ENCODE measurements at places on chromosomes 4 and X.
A peak's percentile ranks its signal among the peaks of the same experiment; 100 is the strongest.

DNA sequence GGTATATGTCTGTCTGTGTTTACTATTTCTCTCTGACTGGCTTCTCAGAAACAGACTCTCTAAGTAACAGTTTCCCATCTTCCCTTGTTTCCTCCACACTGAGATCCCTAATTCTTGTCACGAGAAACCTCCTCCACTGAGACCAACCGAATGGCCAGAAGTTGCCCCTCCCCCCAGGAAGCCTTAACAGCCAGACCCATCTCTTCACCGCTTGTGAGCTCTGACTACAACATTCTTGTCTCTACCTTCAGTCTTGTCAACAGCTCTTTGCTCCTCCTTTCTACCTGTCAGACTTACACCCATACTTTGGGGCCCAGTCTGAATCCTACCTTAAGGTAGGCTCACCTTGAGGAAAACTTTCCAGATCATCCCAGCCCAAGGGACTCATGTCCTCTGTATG lies 90.8 kb downstream of the NHSL2 start:
- no peak for DNase-seq

GRCh38 chrX:153365670-153366069 lies 31.7 kb downstream of the ZNF275 start:
- DNase-seq = no peak

DNA sequence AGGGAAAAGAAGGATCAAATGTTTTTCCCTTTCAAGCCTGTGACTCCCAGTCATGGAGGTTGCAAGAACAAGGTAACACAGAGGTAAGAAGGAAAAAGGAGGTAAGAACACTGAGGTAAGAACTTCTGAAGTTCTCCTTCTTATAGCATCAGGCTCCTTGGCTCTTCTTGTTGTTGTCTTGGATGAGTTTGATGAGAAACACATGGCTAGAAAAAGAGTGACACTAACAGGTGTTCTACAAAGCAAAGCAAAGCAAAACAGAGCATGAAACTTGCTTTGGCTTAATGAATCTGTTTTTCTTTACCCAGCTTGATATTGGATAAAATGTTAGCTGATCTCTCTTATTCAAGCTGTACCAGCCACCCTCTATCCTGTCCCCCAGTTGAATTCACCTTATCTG lies 231.2 kb upstream of the F9 start:
- no peak for DNase-seq

DNA sequence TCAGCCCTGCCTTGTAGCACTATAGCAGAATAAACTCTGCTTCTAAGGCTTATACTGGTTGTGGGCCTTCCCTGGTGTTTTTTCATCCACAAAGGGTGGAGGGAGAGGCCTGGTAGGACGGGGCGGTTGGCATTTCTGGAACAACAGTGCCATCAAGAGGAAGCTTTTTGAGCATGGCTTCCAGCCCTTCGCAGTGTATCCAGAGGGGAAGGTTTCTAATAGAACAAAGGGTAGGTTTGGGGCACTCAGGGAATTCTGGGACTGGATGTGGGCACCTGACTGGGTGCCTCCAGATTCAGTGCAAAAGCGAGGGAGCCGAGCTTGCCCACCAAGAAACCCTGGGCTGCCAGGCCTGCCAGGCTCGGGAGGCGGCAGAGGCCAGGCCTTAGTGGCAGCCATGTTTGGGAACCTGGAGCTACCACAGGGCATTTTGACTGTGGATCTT lies 229.6 kb upstream of the AGTR2 start:
- no peak for DNase-seq

- no peak for DNase-seq
These were observed 65.0 kb upstream of the NLGN4X start for GRCh38 chrX:6293716-6294115.

- DNase-seq = no peak
These were observed 22.8 kb upstream of the TMEM271 start for GRCh38 chr4:598925-599324.

DNA sequence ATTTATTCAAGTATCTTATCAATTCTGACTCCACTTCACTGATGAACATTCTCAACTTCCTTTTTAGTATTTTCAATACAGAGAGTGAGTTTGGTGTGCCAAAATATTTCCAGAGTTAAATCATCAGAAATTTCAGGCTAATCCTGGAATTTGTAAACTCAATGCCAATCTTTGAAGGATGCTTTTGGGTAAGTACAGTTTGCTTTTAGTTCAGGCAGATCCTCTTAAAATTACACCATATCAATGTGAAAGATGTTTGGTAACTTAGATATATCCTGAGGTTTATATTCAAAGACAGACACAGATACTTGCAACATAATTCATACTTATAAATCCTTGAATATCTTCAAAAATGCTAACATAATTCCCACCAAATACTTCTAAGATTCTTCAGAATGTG lies 76.0 kb upstream of the FAM47B start:
- DNase-seq = no peak

- no peak for DNase-seq
These were observed 180.2 kb downstream of the RBM46 start for GRCh38 chr4:154961263-154961662.

DNA sequence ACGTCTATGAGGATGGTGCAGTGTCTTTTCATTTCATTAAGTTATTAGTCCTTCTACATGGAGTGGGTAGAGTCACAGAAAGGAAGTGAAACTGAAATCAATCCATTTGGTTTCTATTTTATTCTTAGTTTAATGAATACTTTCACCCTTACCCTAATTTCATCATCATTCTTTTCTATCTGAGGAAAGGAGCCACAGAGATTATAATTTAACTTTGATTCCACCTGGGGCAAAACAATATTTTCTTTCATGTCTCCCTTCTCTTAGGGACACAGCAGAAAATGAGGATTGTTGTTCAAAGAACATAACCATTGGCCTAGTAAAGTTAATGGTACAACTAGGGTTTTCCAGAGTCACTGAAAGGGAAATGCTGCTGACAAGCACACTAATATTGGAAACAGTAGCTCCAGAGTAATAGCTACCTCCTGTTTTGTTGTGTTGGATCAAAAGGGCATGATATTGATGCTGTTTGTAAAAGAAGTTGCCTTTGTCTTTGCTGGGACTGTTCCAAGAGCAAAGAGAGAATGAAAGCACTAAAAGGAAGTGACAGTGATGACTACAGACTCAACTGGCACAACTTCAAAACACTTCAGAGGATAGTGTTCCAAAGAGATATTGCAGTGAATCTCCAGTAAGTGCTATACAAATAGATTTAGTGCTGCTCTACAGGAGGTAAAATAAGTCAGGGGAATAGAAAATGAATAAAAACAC lies 247.1 kb upstream of the PITX2 start:
- DNase-seq = no peak

DNA sequence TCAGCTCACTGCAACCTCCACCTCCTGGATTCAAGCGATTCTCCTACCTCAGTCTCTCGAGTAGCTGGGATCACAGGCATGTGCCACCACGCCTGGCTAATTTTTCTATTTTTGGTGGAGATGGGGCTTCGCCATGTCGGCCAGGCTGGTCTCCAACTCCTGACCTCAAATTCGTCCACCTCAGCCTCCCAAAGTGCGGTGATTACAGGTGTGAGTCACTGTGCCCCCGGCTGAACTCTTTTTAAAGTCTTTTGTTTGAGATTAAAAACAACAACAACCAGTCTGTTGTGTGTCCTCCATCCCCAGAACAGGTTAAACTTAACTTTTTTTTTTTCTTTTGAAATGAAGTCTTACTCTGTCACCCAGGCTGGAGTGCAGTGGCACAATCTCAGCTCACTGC lies 36.3 kb upstream of the RBPJ start:
- no peak for DNase-seq

- no peak for DNase-seq
These were observed 165.3 kb upstream of the FTHL17 start for GRCh38 chrX:31237189-31237588.

GRCh38 chr4:7929118-7929951 lies 10.3 kb downstream of the AFAP1 start:
- no peak for DNase-seq

DNA sequence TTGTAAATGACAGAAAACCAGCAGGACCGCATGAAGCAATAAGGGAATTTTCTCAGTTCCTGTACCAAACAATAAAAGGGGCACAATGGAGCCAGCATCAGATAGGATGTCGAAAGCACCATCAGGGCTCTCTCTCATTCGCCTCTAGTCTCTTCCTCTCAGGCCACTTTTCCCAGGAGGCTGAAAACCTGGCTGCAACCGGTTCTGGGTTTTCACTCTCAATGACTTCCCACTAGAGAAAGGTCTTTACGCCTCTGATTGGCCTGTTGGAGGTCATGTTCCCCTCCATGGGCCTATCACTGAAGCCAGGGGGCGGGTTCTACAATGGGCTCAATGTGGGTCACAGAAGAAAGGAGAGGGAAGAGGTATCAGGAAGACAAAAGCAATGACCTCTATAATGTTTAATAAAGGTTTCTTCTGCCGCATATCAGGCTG lies 29.3 kb downstream of the ZNF827 start:
- peak; percentile 5 for DNase-seq

DNA sequence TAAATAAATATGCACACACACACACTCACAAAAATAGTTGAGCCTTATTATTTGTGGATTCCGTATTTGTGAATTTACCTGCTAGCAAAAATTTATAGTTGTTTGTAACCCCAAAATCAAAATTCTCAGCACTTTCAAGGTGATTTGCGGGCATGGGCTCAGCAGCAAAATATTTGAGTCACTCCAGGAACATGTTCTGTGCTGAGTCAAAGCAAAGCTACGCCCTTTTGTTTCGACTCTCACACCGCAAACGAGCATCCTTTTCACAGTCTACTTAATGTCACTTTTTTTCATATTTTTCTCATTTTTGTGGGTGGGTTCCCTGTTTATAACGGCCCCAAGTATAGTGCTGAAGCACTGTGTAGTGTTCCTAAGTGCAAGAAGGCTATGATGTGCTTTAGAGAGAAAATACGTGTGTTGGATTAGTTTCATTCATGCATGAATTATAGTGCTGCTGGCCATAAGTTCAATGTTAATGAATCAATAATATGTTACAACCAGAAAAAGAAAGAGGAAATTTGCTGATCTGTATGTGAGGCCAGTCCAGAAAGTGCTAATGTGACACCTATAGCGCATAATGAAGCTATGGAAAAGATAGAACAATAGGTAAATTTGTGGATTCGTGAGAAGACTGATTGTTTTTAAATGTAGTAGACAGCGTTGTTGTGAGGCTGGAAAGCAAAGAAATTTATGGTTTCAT lies 723.2 kb upstream of the AGA start:
- DNase-seq = no peak

- DNase-seq = no peak
These were observed 1.5 kb downstream of the EREG start for GRCh38 chr4:74366367-74366911.

- no peak for DNase-seq
These were observed 136.3 kb downstream of the FAAH2 start for GRCh38 chrX:57422790-57423189.

DNA sequence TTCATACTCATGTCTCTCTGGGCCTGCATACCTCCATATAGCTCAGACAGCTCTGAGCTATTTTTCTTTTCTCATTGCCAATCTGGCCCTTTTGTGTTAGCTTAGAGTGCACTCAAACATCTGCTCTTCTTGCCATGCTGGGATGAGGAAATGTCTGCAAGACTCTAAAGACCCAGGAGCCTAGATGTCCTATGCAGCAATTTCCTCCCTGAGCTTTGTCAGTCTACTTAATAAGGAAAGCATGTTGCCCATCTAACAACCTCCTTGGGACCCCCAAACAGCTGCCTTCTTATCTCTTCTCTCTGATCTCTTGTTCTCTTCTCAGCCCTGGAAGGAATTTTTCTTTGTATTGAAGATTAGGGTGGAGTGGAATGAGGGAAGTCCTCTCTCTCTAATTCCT lies 69.2 kb downstream of the UCHL1 start:
- DNase-seq = no peak

- DNase-seq = no peak
These were observed 219.8 kb downstream of the ZNF674 start for GRCh38 chrX:46325312-46325877.

DNA sequence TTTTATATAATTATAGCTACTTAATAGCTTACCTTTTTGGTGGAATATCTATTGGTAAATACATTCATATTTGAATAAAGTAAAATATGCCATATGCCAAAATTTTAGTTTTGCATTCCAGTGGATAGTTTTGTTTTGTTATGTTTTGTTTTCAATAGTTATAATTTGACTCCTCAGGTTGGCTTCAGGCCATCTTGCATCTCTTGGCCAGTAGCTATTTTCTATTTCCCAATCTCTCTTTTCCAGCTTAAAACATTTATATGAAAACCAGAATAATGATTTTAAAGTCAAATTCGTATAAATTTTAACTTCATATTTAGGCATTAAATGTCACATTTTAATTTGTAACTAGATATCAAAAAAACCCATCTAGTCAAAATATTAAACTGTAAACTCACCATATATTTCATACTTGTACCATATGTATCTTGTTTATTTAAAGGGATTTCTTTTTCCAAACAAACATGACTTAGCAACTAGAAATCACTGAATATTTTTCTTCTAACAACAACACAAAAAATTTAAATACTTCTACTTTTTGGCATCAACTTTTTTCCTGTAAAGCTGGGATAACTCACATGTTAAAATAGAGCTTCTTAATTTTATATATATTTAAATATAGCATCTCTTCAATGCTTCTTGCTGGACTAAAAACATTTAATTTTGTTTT lies 1209.6 kb downstream of the PCDH7 start:
- no peak for DNase-seq

DNA sequence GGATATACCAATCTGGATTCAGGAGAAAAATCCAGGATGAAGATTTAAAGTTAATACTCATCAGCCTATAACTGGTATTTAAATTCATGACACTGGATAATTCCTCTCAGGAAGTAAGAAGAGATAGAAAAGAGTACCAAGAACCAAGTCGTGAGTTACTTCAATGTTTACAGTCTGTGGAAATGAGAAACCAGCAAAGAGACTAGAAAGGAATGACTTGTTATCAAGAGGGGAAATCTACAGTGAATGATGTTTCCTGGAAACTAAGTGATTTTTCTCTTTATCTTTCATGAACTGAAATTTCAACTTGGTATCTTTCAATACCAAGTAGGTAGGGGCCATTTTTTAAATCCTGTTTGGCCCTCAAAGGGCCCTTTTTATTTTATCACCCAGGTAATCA lies 217.9 kb upstream of the AFF2 start:
- DNase-seq = no peak

- DNase-seq = no peak
These were observed 201.5 kb upstream of the FAM241A start for GRCh38 chr4:111943796-111944203.

GRCh38 chrX:49999087-49999486 lies 76.7 kb downstream of the CLCN5 start:
- DNase-seq = no peak

DNA sequence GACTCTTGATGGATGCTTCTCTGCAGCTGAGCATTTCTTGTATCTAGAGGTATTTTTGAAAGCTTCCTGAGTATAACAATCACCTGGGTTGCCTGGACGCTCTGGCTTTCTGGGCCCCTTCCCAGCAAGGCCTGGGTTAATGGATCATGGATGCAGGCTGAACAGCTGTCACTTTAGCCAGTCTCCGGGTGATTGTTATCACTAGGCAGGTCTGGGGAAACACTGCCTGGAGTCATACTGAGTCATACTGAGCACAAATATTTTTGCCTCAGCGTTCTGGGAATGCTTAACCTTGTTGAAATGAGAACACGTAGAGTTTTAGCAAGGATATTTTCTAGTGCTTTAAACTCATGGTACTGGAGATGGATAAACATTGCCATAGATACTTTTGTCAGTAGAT lies 102.6 kb downstream of the PHEX start:
- DNase-seq = no peak

- DNase-seq = no peak
These were observed 46.9 kb downstream of the MTM1 start for GRCh38 chrX:150615356-150615755.
